LHCN-M2 (cell line): ENCODE measurements at places on chromosomes 7 and 10. TPM values are rescaled to one million over a fixed set of nuclear protein-coding genes. Genes with fewer than 3 reads are reported as not detected.

The TSPAN13 gene
- 0.34 and 0.96 TPM in 2 replicates for total RNA-seq

The FAM25A gene
- not detected in 2 replicates for total RNA-seq

The CALCR gene
- total RNA-seq, result not detected in 2 replicates

The ASAH2 gene
- 0.51 and 0.80 TPM in 2 replicates for total RNA-seq

The TAS2R4 gene
- 0.06 and 0.34 TPM in 2 replicates for total RNA-seq

The DDC gene
- not detected in 2 replicates for total RNA-seq

The GPC2 gene
- 9.6 and 9.9 TPM in 2 replicates for total RNA-seq

The KLF14 gene
- total RNA-seq, result not detected in 2 replicates

The CFTR gene
- total RNA-seq, result not detected in 2 replicates

The ELN gene
- 2.1 and 3.3 TPM in 2 replicates for total RNA-seq

The BRI3 gene
- total RNA-seq, result 49.6 and 67.6 TPM in 2 replicates

The C10orf95 gene
- total RNA-seq, result 0.06 TPM in 1 of 2 replicates, not detected in the other

The FASTK gene
- total RNA-seq, result 141 and 146 TPM in 2 replicates

The RTKN2 gene
- 6.9 and 8.6 TPM in 2 replicates for total RNA-seq

The RAPGEF5 gene
- total RNA-seq, result under 0.01 and 0.06 TPM in 2 replicates

The OR2A42 gene
- total RNA-seq, result not detected in 2 replicates

The ANLN gene
- 370 and 373 TPM in 2 replicates for total RNA-seq

The MKI67 gene
- 54.4 and 87.8 TPM in 2 replicates for total RNA-seq

The AKR1B15 gene
- 0.06 TPM in 1 of 2 replicates, not detected in the other for total RNA-seq

The CYP2C19 gene
- not detected in 2 replicates for total RNA-seq

The CFAP46 gene
- total RNA-seq, result not detected in 2 replicates

The GHRHR gene
- not detected in 2 replicates for total RNA-seq

The EEPD1 gene
- total RNA-seq, result 2.5 and 3.5 TPM in 2 replicates

The TFPI2 gene
- total RNA-seq, result 208 and 253 TPM in 2 replicates

The NEUROD6 gene
- total RNA-seq, result not detected in 2 replicates

The CDNF gene
- 0.96 and 1.1 TPM in 2 replicates for total RNA-seq

The PLXNA4 gene
- not detected in 2 replicates for total RNA-seq

The LRIT1 gene
- total RNA-seq, result not detected in 2 replicates

The ANKRD61 gene
- total RNA-seq, result 0.23 and 0.38 TPM in 2 replicates

The ADAM8 gene
- 0.57 and 0.77 TPM in 2 replicates for total RNA-seq

The GPR158 gene
- total RNA-seq, result 1.7 and 2.1 TPM in 2 replicates

The HOXA10 gene
- total RNA-seq, result 12.8 and 13.2 TPM in 2 replicates

The SPAM1 gene
- total RNA-seq, result not detected in 2 replicates

The CNPY1 gene
- not detected in 2 replicates for total RNA-seq

The TRIM50 gene
- total RNA-seq, result not detected in 2 replicates

The WIPF3 gene
- not detected in 2 replicates for total RNA-seq

The ACSM6 gene
- total RNA-seq, result not detected in 2 replicates

The FERD3L gene
- not detected in 2 replicates for total RNA-seq

The OR9A2 gene
- not detected in 2 replicates for total RNA-seq

The KNDC1 gene
- 0.11 TPM in 1 of 2 replicates, not detected in the other for total RNA-seq

The ZNF777 gene
- total RNA-seq, result 11.0 and 15.9 TPM in 2 replicates

The NXPH1 gene
- 1.0 and 2.8 TPM in 2 replicates for total RNA-seq

The CHN2 gene
- total RNA-seq, result not detected in 2 replicates

The SMO gene
- total RNA-seq, result 1.8 and 2.2 TPM in 2 replicates

The MACC1 gene
- 0.06 and 0.11 TPM in 2 replicates for total RNA-seq

The RBP3 gene
- total RNA-seq, result not detected in 2 replicates

The HOXA3 gene
- 4.6 and 4.7 TPM in 2 replicates for total RNA-seq

The PTPRZ1 gene
- not detected in 2 replicates for total RNA-seq

The ITIH5 gene
- total RNA-seq, result not detected in 2 replicates

The DIP2C gene
- 3.8 and 4.9 TPM in 2 replicates for total RNA-seq

The SPDYE5 gene
- not detected in 2 replicates for total RNA-seq

The NEBL gene
- total RNA-seq, result 0.11 and 0.13 TPM in 2 replicates

The SPDYE6 gene
- not detected in 2 replicates for total RNA-seq

The MSMB gene
- not detected in 2 replicates for total RNA-seq

The KBTBD2 gene
- 47.6 and 54.1 TPM in 2 replicates for total RNA-seq

The FAM25C gene
- total RNA-seq, result not detected in 2 replicates

The EN2 gene
- 0.19 and 0.69 TPM in 2 replicates for total RNA-seq

The ELMO1 gene
- not detected in 2 replicates for total RNA-seq

The LBX1 gene
- total RNA-seq, result 1.7 TPM in 2 replicates
